Posterior vena cava (tissue), 2 donors: ENCODE measurements at places on chromosomes 1 and 21. TPM values are rescaled to one million over a fixed set of nuclear protein-coding genes. Genes with fewer than 3 reads are reported as not detected.

Gene DRAXIN
- 0.05 TPM for total RNA-seq

Gene NOC2L
- 42.8 TPM for total RNA-seq

Gene RGS8
- not detected for total RNA-seq

Gene FCGR2B
- 33.0 TPM for total RNA-seq

Gene PTAFR
- total RNA-seq = 5.9 TPM

Gene TRIM67
- total RNA-seq = not detected

Gene S100B
- 2.0 TPM for total RNA-seq

Gene OR6Y1
- not detected for total RNA-seq

Gene TMPRSS2
- not detected for total RNA-seq

Gene LRRC71
- total RNA-seq = not detected

Gene CD2
- 1.1 TPM for total RNA-seq

Gene RCAN1
- total RNA-seq = 180 TPM

Gene RAB4A
- 58.9 TPM for total RNA-seq

Gene SUCO
- total RNA-seq = 26.0 TPM

Gene PGLYRP4
- total RNA-seq = not detected

Gene TMEM200B
- total RNA-seq = 20.8 TPM

Gene ENAH
- 244 TPM for total RNA-seq

Gene LCE6A
- total RNA-seq = not detected

Gene HSF2BP
- total RNA-seq = 0.48 TPM

Gene OLFML3
- total RNA-seq = 109 TPM

Gene TNNT2
- total RNA-seq = not detected

Gene HES5
- total RNA-seq = 0.32 TPM

Gene LGR6
- 0.28 TPM for total RNA-seq

Gene SYDE2
- 7.3 TPM for total RNA-seq

Gene AQP10
- not detected for total RNA-seq

Gene FMN2
- total RNA-seq = 2.1 TPM

Gene CTPS1
- 37.7 TPM for total RNA-seq

Gene SHCBP1L
- not detected for total RNA-seq

Gene DNM3
- total RNA-seq = 4.9 TPM

Gene FOXD2
- 0.37 TPM for total RNA-seq

Gene LCE1E
- total RNA-seq = not detected

Gene OR2L2
- 0.10 TPM for total RNA-seq

Gene OVAAL
- total RNA-seq = not detected

Gene ARHGEF16
- 0.29 TPM for total RNA-seq

Gene EFNA1
- 12.6 TPM for total RNA-seq

Gene AGT
- 57.0 TPM for total RNA-seq

Gene GRHL3
- 0.19 TPM for total RNA-seq

Gene OLFM3
- not detected for total RNA-seq

Gene BACH1
- total RNA-seq = 50.1 TPM

Gene SFT2D2
- 55.3 TPM for total RNA-seq

Gene CD1D
- total RNA-seq = 2.4 TPM

Gene PBX1
- 146 TPM for total RNA-seq

Gene TLR5
- 5.2 TPM for total RNA-seq

Gene TCP10L
- 0.83 TPM for total RNA-seq

Gene ATP1A4
- total RNA-seq = not detected

Gene MYBPH
- total RNA-seq = not detected

Gene ZC3H12A
- total RNA-seq = 7.7 TPM

Gene RSPH1
- not detected for total RNA-seq

Gene FALEC
- total RNA-seq = not detected

Gene PODN
- 285 TPM for total RNA-seq

Gene SHE
- total RNA-seq = 22.9 TPM

Gene KCNT2
- total RNA-seq = 13.3 TPM

Gene ZNF593OS
- not detected for total RNA-seq

Gene TMPRSS3
- total RNA-seq = not detected

Gene NBPF6
- not detected for total RNA-seq

Gene LY9
- total RNA-seq = 0.32 TPM

Gene RHCE
- not detected for total RNA-seq

Gene TMPRSS15
- total RNA-seq = not detected

Gene RAB7B
- total RNA-seq = 9.2 TPM
